ENCODE measurements at places on chromosomes 6 and 20.
A peak's percentile ranks its signal among the peaks of the same experiment; 100 is the strongest.

GRCh38 chr6:52233005-52233404, 11.3 kb downstream of the IL17F start:
- DNase-seq: no peak

- DNase-seq: no peak
Observed at GRCh38 chr6:110475066-110475653, 1.3 kb downstream of the SLC22A16 start.

GRCh38 chr20:36768768-36769430, 4.7 kb downstream of the DSN1 start:
- no peak for DNase-seq

DNA sequence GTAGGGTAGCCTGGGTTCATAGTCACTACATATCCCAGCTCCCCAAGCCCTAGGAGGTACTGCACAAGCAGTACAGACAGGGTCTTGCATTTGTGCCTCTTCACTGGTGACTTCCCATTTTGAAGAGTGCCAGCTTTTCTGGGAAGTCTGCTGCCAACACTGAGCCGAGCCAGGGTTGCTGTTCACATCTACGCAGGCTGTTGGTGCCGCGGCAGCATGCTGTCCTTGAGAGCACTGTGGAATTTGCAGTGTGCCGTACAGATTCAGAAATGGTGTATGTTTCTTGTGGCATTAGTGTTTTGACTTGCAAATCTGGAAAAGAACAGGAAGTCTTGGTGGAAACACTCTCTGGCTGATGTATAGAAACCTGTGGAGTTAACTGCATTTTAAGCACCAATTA, 67.5 kb downstream of the JARID2 start:
- no peak for DNase-seq

- DNase-seq: no peak
Observed at GRCh38 chr20:1671891-1672669, 14.5 kb upstream of the SIRPG start.

GRCh38 chr6:47169785-47170616, 127.9 kb upstream of the ADGRF1 start:
- DNase-seq: no peak

DNA sequence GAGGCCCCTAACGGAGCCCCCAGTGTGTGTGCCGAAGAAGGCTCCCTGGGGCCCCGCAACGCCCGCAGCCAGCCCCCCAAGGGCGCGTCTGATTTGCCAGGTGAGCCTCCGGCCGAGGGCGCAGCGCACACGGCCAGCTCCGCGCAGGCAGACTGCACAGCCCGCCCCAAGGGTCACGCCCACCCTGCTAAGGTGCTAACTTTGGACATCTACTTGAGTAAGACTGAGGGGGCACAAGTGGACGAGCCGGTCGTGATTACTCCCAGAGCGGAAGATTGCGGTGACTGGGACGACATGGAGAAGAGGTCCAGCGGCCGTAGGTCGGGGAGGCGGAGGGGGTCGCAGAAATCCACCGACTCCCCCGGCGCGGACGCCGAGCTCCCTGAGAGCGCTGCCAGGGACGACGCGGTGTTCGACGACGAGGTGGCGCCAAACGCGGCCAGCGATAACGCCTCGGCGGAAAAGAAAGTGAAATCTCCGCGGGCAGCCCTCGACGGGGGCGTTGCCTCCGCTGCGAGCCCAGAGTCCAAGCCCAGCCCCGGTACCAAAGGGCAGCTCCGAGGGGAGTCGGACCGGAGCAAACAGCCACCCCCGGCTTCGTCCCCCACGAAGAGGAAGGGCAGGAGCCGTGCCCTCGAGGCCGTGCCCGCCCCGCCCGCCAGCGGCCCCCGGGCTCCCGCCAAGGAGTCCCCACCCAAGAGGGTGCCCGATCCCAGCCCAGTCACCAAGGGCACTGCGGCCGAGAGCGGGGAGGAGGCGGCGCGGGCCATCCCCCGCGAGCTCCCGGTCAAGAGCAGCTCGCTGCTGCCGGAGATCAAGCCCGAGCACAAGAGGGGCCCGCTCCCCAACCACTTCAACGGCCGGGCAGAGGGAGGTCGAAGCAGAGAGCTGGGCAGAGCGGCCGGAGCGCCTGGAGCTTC, 117.0 kb downstream of the RTN4IP1 start:
- DNase-seq: peak; percentile 74

GRCh38 chr6:4889701-4890100, 113.5 kb downstream of the CDYL start:
- DNase-seq: no peak

All from central memory CD8-positive, alpha-beta T cell (primary cell).